Fibroblast of pulmonary artery (primary cell): ENCODE measurements at places on chromosomes 6 and 20.

DNA sequence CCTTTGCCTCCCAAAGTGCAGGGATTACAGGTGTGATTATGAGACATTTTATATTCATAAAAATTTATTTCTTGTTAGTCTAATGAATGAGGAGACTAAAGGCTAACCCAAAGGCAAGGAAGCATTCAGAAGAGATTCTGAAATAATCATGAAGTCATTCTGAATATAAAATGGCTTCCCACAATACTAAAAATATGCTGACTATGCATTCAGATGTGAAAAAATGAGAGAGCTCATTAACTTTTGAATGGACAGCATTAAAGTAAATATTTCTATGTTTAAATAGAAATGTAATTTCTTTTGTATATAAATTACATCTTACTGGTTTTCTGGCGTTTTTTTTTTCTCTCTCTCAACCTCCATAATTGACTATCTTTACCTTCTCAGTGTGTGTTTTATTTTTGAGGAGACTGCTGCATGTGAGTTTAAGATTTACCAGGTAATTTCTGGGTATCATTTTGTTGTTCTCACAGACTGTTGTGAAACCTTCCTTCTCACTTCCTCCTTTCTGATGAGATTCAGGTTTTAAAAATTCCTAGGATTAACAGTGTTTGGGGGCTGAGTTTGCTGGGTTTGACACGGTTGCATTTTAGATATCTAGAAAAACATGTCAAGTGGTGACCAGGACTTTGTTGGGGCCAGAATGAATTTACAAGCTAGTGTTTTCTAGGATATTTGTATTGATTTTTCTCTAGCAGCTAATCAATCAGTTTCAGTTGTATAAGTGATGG is 316.6 kb downstream of the CDKAL1 start:
- DNase-seq, result no peak

DNA sequence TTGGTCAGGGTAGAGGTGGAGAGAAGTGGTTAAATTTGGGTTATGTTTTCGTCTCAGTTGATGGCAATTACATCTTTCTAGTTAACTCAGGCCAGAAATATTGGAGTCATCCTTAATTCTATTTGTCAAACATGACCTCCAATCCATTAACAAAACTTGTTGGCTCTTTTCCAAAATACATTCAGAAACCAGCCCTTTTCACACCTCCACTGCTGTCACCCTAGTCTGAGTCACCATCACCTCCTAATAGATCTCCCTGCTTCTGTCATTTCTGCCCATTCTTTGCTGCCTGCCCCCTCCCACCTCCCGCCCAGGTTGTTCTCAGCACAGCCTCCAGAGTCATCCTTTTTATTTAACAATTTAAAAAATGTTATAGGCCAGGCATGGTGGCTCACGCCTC is 3.0 kb upstream of the ABCF1 start:
- no peak for DNase-seq

GRCh38 chr6:83463886-83464285 is 33.0 kb upstream of the ME1 start:
- DNase-seq, result peak; percentile 20

GRCh38 chr6:170111816-170112582 is 178.9 kb downstream of the DLL1 start:
- no peak for DNase-seq

GRCh38 chr6:11830105-11830504 is 51.5 kb upstream of the ADTRP start:
- no peak for DNase-seq

GRCh38 chr6:41527721-41528408 is 18.3 kb upstream of the FOXP4 start:
- DNase-seq, result peak; percentile 38

- DNase-seq, result no peak
These were observed 537.9 kb upstream of the GJE1 start for GRCh38 chr6:141594874-141595273.

GRCh38 chr6:144284783-144285547 is at the start of gene UTRN:
Gene UTRN, plus strand, starts transcription at chr6:144285335. Its CDS starts 6,494 bp downstream, at chr6:144291829.
- peak; percentile 83 for DNase-seq

- DNase-seq, result no peak
These were observed 82.3 kb upstream of the CLDN20 start for GRCh38 chr6:155181498-155181897.

- no peak for DNase-seq
These were observed 12.4 kb upstream of the DEK start for GRCh38 chr6:18276610-18277236.

DNA sequence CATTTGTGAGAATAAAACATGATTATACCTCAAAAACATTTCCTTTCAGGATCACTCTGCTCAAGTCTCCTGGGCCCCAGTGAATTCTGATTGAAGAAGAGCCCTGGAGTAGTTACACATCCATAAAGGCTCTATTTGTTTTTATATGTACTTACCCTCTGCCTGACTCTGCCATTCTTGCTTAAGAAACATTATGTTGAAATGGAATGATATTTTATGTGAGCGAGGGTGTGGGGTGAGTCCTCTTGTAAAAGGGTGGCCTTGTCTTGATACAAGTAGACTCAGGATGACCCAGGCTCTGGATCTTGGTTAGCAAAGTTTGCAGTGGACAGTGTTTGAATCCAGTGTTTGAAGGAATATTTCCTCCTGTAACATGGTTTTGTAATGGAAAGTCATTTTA is 215.4 kb upstream of the PREP start:
- DNase-seq, result no peak

- peak; percentile 11 for DNase-seq
These were observed 100.7 kb upstream of the HMGN3 start for GRCh38 chr6:79335133-79335674.
